ENCODE measurements at places on chromosomes 5 and 9.

GRCh38 chr9:132923346-132923902 lies 21.0 kb downstream of the TSC1 start:
- DNase-seq: no peak

DNA sequence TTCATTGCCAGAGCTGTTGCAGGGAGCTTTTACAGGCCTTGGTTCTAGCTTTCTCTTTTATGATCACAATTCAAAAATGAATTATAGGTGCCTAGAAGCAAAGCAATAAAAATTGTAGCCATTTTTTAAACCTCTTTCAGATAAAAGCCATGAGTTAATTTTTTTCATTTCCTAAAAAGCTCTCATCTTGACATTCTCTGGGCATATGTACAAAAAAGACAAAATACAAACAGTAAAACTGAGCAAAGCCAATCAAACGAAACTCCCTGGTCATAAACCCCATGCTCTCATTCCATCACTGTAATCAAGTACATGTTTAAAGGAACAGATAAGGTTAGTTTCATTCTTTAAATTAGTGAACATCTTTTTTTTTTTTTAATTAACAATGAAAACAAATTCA lies 101.9 kb downstream of the ERCC6L2 start:
- DNase-seq: no peak

DNA sequence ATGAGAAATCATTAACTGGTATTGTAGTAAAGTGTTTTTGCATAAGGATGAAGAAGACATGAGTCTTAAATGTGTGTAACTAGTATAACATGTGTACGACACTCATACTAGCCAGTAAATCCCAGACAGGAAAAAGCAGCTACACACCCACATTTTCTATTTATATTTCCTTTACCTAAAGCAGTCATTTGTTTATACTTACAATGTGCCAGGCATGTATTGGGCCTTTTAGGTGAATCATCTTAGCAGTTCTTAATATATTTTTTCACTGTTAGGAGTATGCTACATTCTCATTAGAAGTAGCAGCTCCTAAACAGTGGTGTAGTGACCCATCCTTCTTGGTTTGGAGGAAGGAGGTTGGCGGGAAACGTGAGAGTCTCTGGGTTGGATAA lies 55.8 kb upstream of the TMC1 start:
- DNase-seq: no peak

GRCh38 chr9:112341730-112342129 lies 8.3 kb upstream of the PTBP3 start:
- DNase-seq: no peak

DNA sequence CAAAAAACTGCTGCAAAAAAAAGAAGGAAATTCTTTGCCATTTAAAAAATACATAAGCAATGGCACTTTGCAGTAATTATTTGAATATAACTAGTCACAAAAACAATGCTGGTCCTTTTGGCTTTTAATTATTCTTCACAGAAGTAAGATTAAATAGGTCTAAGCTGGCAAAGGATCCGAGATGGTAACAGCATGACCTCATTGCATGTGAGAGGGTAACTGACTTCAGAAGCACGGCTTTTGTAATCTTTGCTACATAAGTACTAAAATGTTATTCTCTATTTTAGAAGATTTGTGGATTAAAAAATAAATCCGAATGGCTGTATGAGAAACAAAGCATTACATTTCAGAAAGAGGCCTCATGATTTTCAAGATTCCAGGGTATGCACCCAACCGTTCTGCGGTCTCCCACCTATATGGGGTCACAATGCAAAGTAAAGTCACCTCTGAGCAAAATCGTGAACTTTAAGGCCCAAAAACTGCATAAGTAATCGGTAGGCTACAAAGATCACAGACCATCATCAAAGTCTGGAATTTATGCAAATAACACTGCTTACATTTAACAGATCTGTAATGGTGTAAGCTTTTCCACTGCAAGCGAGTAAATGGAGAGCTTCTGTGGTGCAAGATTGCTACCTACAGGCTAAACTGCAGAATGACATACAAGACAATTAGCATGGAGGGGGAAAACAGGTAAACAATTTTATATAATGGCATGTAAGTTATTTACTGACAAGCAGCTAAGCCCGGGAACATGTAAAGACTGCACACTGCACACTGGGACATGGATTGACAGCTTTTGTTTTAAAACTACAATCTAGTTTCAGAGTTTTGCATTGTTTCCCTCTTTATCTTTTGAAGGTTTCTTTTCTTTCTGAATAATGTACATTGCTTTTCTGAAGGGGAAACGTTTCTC lies 231.6 kb downstream of the SLF1 start:
- peak; percentile 18 for DNase-seq

DNA sequence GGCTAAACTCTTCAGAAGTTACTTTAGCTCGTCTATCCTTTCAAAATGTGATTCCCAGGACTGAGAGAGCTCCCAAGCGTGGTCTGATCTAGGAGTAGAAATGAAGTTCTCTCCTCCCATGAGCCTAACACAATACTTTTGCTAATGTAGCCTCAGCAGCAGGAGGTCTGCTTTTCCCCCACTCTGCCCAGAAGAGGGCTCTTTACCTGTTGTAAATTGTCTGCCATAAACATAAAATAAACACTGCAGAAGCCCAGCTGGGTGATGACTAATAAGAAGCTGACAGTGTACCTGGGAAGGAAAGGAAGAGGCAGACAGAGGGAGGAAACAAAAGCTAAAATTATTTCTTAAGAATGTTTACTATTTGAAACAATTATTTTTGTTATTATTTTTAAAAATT lies 15.4 kb downstream of the SLC36A3 start:
- no peak for DNase-seq

DNA sequence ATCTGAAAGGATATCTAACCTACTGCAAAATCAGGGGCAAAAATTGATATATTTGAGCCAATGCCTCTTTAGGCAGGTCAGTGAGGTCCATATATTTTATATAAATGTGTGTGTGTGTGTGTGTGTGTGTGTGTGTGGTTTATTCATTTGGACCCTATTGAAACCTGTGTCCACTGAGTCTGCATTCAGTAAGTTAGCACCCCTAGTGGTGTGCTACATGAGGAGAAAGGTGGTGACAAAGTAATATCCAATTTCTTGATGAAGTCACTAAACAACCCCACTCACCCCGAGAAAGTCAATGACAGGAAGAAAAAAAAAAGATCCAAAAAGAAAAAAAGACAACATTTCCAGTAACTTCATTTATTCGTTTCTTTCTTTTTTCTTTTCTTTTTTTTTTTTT lies 4.1 kb downstream of the FBXW11 start:
- DNase-seq: no peak

DNA sequence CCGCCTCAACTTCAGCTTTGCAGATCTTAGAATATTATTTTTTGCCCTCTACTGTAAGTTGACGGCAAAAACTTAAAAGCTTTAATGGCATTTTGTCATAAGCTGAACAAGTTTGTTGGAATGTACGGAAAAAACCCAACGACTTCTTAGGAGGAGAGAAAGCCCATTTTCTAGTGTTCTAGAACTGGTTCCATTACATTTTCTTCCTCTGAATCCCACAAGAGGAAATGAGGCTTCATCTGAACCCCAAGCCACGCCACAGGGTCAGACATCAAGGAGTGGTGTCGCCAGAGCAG lies 113.7 kb downstream of the LHFPL2 start:
- DNase-seq: no peak

DNA sequence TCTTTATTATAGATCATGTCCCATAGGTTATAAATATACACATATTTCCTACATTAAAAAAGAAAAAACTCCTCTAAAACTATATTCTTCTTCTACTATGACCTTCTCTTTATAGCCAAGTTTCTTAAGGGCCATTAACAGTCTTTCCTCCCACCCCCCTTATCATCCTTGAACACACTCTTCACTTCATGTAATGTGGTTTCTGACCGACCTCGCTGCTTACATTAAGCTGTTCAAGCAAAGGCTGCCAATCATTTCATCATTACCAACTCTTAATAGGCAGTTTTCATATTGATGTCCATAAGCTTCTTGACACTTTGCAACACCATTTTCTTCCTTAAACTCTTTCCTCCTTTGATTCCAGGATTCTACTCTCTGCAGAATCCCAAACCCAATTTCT lies 283.0 kb upstream of the PCSK5 start:
- DNase-seq: no peak

- DNase-seq: peak; percentile 2
Observed at GRCh38 chr5:16464664-16465543, 696 bp downstream of the ZNF622 start.

GRCh38 chr5:142253938-142254337 lies 70.9 kb downstream of the SPRY4 start:
- no peak for DNase-seq

- no peak for DNase-seq
Observed at GRCh38 chr9:3498691-3499090, 27.1 kb downstream of the RFX3 start.

DNA sequence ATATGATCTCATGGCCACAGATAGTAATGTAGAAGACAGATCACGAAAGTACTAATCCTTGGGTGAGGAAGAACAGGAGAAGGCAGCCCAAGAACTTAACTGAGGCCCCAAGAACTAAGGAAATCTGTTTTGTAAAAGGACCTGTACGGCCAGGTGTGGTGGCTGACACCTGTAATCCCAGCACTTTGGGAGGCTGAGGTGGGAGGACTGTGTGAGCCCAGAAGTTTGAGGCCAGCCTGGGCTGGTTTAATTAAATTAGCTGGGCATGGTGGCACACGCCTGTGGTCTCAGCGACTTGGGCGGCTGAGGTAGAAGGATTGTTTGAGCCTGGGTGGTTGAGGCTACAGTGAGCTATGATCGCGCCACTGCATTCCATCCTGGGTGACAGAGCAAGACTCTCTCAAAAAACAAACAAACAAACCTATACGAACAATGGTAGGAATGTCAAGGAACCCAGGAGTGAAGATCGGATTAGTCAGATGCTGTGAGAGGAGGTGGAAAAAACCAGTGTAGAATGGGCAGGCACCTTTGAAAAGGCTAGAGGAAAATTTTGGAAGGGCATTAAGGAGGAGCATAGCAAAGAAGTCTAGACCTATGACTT lies 283.8 kb upstream of the DMRT1 start:
- DNase-seq: no peak

DNA sequence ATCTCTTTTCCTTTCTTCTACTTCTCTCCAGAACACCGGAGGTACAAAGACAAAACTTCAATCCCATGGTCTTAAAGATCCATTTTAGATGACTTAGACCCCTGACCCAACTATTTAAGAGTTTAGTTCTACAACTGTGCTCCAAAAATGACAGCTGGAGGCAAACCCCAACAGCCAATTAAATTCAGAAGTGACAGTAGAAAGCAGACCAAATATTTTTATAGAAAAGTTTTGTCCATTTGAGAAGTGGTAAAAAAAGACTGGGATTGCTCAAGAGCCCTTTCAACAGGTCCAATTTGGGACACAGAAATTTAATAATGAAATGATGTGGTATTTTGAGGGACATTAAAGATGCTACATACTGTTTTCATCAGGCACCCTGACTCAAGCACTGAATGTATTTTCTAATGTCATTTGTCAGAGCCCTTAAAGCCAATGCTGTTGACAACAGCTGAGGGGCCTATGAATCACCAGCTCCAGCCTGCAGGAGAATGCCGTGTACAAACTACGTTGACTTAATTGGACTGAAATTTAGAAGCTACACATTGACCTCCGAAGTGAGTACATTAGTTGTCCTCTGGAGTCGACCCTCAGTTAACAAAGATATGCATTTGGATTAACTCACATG lies 147.5 kb upstream of the PIK3R1 start:
- DNase-seq: no peak

GRCh38 chr5:82745016-82745415 lies 332.2 kb downstream of the TMEM167A start:
- DNase-seq: no peak

DNA sequence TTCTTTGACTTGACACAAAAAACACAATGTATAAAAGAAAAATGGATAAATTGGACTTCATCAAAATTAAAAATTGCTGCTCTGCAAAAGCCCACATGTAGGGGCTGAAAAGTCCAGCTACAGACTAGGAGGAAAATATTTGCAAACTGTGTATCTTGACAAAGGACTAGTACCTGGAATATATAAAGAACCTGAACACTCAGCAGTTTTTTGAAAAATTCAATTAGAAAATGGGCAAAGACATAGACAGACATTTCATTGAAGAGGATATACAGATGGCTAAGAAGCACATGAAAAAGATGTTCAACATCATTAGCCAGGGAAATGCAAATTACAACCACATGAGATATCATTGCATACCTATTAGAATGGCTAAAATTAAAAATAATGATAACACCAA lies 18.5 kb upstream of the TAL2 start:
- DNase-seq: no peak

- no peak for DNase-seq
Observed at GRCh38 chr9:106577121-106577520, 285.8 kb upstream of the ZNF462 start.

- no peak for DNase-seq
Observed at GRCh38 chr9:116450378-116451139, 236.5 kb upstream of the TRIM32 start.

DNA sequence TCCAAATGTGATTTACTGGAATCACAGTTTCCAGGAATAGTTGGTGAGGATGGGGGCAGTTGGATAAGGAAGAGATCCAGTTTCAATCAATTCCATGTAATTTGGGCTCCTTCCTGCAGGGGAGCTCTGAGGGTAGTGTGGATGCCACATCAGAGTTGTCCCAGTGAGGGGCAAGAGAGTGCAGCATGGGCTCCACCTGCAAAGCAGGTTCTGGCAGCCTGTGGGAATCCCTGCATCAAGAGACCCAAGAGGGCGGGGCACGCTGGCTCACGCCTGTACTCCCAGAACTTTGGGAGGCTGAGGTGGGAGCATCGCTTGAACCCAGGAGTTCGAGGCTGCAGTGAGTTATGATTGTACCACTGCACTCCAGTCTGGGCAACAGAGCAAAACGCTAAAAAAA lies 188.5 kb downstream of the CACNA1B start:
- no peak for DNase-seq

DNA sequence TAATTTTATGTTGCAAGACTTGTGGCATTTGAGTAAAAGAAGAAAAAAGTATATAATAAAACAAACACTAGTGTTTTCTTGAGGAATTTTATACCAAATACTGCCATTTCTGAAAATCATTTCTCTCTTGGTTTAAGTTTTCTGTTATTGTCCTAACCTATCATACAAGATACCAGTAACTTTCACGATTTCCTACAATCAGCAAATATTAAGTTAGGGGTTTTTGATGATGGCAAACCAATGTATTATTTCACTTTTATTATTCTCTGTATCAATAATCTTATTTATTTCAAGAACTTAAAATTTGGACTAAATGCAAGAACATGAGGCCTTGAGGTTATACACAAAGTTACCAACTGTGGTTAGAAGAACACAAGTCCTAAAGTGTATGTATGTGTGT lies 109.0 kb upstream of the VCAN start:
- DNase-seq: no peak

DNA sequence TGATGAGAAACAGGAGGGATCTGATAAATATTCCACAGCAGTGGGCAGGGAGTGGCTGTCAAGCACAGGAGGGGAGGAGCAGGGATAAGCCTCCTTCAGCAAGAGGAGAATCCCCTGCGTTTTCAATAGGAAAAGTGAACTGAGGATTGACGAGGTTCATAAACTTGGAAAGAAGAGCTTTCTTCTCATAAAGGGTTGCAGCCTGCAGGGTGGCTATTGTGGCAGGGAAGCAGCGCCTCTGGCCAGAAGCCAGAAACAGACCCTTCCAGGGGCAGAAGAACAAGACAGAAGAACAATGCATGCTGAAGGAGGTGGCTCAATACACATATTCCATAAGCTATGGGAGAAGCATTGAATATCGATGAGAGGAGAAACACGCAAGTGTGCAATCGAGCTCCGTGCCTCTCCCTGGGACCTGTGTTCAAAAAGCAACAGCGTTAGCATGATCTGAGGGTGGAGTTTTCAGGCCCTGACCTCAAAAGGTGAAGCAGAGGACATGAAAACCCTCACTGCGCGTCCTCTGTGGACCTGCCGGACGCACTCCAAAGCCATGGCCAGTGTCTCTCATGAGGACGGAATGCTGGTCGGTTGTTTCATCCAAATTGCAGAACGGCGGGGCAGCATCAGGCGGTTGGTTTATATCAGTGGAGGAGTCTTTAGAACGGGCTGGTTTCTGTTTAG lies 67.6 kb downstream of the ANKRD33B start:
- DNase-seq: no peak

All from effector CD4-positive, alpha-beta T cell (primary cell).